ENCODE measurements at places on chromosomes 16 and 17. TPM values are rescaled to one million over a fixed set of nuclear protein-coding genes. Genes with fewer than 3 reads are reported as not detected.

OTOA gene
- 0.07 TPM for total RNA-seq

C17orf50 gene
- not detected for total RNA-seq

CA10 gene
- 1.2 TPM for total RNA-seq

GRIN2A gene
- not detected for total RNA-seq

GPR142 gene
- not detected for total RNA-seq

HSD17B2 gene
- total RNA-seq, result 1.3 TPM

CHD9NB gene
- 0.67 TPM for total RNA-seq

PDE6G gene
- not detected for total RNA-seq

ST6GALNAC1 gene
- 0.14 TPM for total RNA-seq

RPH3AL gene
- total RNA-seq, result 0.60 TPM
